ENCODE measurements at places on chromosomes 11 and 22.
A peak's percentile ranks its signal among the peaks of the same experiment; 100 is the strongest.

GRCh38 chr22:48632646-48633246, 1194.9 kb downstream of the BRD1 start:
- DNase-seq, result no peak

DNA sequence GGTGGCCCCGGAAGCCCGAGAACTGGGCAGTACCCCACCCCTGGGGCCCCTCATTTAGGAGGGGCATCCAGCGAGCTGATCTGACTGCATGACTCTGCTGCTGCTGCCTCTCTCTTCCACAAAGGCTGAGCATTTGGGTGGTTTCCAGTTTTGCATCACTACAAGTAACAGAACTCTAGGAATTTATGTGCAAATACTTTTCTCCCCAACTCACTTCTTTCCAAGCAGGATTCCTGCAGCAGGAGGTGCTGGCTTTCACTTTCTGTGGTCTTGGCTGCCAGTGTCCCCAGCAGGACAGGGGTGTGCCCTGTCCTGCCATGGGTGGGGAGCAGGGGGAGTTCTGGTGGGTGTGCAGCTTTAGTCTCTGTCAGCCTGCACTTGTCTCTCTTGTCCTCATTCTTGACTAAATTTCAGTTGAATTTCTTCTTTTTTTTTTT, 21.2 kb downstream of the UPB1 start:
- no peak for DNase-seq

- no peak for DNase-seq
Measured at GRCh38 chr11:18493310-18493709, 33.4 kb downstream of the TSG101 start.

- no peak for DNase-seq
Measured at GRCh38 chr22:33007485-33007884, 50.7 kb downstream of the SYN3 start.

DNA sequence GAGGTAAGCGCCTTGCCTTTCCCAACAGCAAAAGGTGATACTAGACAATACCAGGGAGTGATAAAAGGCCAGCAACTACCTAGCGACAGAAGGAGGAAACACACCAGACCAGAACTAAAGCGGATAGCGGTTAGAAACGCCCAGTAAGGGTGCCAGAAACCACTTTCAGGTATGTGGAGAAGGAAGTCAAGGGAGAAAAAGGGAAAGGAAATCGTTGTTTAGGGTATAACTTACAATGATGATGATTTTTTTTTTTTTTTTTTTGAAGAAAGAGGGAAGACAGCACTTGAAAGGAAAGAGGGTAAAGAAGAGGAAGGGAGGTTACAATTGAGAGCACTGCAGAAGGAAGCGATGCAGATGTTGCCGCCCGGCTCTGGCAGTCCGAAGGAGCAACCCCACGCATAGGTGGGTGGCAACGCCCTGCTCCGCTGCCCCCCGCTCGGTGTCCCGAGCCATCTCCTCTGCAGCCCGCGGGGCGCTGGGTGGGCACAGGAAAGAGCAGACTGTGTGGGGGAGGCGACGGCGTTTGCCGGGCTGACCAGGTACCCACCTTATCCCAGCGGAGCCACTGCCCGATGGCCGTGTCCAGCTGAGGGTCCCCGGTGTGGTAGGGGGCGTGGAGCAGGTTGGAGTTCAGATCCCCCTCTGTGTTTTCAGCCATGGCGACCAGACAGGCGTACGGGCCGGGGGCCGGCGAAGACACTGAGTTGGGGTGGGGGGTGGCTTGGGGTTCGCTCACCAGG, 561 bp downstream of the PGM2L1 start:
- peak; percentile 69 for DNase-seq

- no peak for DNase-seq
Measured at GRCh38 chr11:119371067-119371601, 10.4 kb downstream of the USP2 start.

DNA sequence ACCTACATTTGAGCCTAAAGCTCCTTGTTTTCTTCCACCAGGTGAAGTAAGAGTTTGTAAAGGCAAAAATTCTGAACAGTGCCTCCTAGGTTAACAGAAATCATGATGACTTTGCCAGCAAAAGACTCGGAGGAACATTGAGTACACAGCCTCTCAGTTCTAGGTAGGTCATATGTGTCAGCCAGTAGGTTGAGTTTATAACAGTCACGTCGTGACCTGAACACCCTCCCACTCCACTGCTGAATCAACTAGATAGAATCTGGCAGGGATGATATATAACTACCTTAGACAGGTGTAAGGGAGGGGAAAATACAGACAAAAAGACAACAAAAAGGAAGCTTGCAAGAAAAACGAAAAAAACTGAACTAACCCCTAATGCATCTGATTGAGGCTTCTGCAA, 12.8 kb upstream of the ASPHD2 start:
- no peak for DNase-seq

DNA sequence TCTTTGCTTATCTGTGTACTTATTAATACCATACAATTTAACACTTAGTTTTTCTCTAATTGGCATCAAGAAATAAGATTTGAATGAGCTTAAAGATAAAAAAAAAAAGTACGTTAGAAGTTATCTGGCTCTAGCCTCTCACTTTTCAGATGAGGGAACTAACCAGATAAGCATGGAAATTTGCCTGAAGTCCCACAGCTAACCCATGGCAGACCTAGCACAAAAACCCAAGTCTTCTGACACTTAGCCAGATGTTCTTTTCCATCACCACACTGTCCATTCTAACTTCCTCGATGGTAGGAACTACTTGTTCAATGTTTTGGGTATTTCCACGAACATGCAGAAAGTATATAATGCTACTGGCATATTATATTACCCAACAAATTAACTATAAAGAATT, 7.4 kb upstream of the SOX6 start:
- DNase-seq, result no peak

- DNase-seq, result no peak
Measured at GRCh38 chr22:44668886-44669521, 33.0 kb upstream of the PRR5 start.

- no peak for DNase-seq
Measured at GRCh38 chr11:16969010-16969999, 44.9 kb downstream of the PLEKHA7 start.

- no peak for DNase-seq
Measured at GRCh38 chr11:134276396-134277182, 410 bp downstream of the GLB1L3 start.

DNA sequence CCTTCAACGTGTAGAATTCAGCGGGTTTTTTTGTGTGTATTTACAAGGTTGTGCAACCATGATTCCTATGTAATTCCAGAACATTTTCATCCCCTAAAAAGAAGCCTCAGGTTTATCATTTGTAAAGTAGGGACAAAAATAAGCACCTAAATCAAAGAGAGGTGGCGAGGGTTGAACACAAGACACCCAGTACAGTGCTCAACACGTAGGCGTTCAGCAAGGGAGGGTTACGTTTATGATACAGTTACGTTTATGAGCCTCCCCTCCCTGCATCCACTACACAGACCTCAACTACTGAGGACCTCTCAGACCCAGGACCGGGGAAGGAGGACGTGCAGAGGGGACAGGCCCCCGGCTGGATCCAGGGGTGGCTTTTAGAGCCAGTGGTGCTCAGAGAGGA, 44.7 kb downstream of the FLRT1 start:
- no peak for DNase-seq

- DNase-seq, result peak; percentile 4
Measured at GRCh38 chr11:3109921-3110706, 52.9 kb upstream of the CARS1 start.

DNA sequence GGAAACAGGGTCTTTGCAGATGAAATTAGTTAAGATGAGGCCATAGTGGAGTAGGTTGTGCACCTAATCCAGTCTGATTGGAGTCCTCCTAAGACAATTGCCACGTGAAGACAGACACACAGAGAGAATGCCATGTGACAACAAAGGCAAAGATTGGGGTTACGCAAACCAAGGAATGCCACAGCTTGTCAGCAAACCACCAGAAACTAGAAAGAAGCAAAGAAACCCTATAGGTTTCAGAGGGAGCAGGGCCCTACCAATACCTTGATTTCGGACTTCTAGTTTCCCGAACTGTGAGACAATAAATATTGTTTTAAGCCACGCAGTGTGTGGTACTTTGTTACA, 8.2 kb upstream of the LAYN start:
- no peak for DNase-seq

- DNase-seq, result no peak
Measured at GRCh38 chr22:47060718-47061117, 298.3 kb downstream of the TBC1D22A start.

- no peak for DNase-seq
Measured at GRCh38 chr11:84947070-84947469, 680.1 kb downstream of the DLG2 start.

DNA sequence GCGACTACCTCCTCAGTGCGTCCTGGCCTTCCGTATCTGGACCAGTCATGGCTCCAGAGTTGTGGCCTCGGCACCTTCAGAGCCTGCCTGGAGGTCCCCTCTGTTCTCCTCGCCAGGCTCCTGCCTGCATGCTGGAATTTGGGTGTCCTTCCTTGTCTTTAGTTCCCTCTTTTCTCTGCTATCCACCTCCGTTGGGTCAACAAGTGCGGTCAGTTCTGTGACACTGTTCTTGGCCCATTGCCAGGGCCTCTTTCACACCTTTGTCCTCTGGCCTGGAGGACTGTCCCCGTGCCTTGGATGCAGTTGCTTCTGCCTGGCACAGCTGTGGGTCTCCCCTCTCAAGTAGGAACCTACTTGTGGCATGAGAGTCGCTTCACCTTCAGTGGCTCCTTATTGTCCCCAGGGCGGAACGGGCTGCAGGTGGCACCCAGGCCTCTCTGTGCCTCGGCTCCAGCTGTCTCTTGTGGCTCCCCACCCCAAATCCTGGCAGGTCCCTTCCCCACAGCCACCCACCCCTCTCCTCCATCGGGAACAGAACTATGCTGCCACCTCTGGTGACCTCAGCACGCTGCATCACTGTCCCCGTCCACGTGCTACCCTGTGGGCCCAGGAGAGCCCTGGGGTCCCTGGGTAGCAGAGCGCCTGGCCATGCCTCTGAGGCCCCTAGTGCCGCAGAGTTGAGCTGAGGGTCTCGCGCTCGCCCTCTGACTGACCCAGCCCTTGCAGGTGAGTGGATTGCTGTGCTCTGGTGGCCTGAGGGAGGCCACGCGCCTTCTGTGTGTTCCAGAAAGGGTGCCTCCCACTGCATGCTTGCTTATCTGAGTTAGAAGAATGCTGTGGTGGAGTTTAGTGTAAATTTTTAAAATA, 4.7 kb downstream of the DGCR8 start:
- peak; percentile 41 for DNase-seq

DNA sequence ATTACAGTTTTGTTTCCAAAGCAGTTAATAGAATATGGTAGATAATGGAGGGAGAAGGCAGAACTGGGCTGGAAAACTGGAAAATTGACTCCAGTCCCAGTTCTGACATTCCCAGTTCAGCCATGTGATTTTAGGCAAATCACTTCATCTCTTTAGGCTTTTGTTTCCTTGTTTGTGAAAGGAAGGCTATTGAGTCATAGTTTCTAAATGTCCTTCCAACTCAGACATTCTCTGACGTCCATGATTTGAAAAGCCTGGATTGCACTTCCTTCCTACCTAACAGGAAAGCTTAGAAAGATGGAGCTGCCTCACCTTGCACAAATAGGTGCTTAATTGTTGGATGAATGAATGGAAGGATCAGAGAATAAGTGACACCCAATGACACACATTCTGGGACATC, 19.8 kb upstream of the GALNT18 start:
- DNase-seq, result no peak

- peak; percentile 55 for DNase-seq
Measured at GRCh38 chr22:30922151-30922611, 46.4 kb downstream of the MORC2 start.

GRCh38 chr11:75639762-75640181, 29.1 kb downstream of the MAP6 start:
- DNase-seq, result no peak

- no peak for DNase-seq
Measured at GRCh38 chr11:35682230-35683173, 19.9 kb downstream of the TRIM44 start.

DNA sequence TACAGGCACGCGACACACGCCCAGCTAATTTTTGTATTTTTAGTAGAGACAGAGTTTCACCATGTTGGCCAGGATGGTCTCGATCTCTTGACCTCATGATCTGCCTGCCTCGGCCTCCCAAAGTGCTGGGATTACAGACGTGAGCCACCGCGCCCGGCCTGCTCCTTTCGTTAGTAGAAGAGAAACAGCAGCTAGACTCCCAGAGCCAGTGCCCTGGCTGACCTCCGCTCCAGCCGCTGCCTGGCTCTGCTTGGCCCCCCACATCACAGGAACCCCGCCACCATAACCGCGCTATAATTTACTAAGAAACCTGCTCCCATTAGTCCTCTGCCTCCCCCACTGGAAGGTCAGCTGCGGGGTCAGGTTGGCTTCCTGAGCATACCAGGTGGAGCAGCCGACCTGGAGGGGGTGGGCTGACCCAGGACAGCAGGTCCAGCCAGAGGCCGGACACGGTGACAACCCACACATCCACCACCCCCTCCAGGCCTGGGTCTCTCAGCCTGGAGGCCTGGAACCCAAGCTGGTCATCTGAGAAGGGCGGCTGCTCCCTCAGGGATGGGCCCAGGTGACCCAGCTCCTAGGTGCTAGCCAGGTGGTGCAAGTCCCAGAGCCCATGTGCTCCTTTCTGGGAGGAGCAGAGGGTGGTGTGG, 7.5 kb upstream of the POLDIP3 start:
- DNase-seq, result no peak

DNA sequence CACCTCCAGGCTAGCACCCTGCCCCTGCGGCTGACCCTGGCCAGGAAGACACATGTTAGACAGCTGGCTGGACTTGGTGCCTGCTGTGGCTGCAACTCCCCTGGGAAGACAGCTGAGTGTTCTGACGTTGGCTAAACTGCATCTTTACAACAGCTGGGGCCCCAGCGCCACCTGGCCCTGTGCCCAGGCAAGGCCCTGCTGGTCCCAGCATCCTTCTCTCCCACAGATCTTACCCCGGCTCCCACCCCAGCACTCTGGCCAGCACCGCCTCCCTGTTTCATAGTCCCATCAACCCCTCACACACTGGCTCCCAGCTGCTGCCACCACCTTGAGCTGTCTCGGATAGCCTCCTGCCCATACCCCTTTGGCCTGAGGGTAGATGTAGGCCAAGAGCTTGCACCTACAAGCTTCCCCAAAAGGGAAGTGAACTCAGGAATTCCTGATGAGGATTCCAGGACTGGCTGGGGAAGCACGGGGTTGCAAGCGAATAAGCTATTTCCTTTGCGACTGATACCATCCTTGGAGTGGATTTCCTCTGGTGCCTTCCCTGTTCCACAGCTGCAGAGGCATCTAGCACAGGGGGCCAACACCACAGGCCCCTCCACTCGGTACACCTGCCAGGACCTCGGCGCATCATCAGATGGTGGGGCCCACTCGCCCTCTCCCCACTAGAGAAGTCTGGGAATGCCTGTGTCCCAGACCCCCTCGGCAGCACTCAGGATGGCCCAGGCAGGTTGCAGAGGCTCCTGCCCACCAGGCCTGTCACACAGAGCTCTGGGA, 28.5 kb downstream of the RSPH14 start:
- no peak for DNase-seq

GRCh38 chr11:78200553-78200952, 11.8 kb downstream of the USP35 start:
- DNase-seq, result no peak

GRCh38 chr11:124844664-124845079, 20.6 kb upstream of the ROBO3 start:
- DNase-seq, result no peak

GRCh38 chr11:6402561-6402981, 12.3 kb downstream of the SMPD1 start:
- peak; percentile 63 for DNase-seq

All from Kasumi-1 (cell line).